ENCODE measurements at places on chromosomes 3 and 15. TPM values are rescaled to one million over a fixed set of nuclear protein-coding genes. Genes with fewer than 3 reads are reported as not detected.

The CLEC3B gene
- total RNA-seq: 0.33 TPM

The ANKRD34C gene
- total RNA-seq: not detected

The BOC gene
- total RNA-seq: not detected

The PPM1L gene
- total RNA-seq: 5.8 TPM

The NDUFB4 gene
- total RNA-seq: 111 TPM

The AP3B2 gene
- not detected for total RNA-seq

The SLC27A2 gene
- 5.7 TPM for total RNA-seq

The GOLGA6L24 gene
- not detected for total RNA-seq

The GOLGA8R gene
- total RNA-seq: 2.5 TPM

All from activated naive CD4-positive, alpha-beta T cell treated with anti-CD3 and anti-CD28 coated beads, Interleukin-2, amount 10 ng/mL, durations not matched to agents 5 hours and 36 hours (primary cell).